Activated CD4-positive, alpha-beta T cell treated with anti-CD3 and anti-CD28 coated beads, Interleukin-2, amount 10 ng/mL, durations not matched to agents 24 days and 14 days (primary cell): ENCODE measurements at places on chromosomes 2 and 18. TPM values are rescaled to one million over a fixed set of nuclear protein-coding genes. Genes with fewer than 3 reads are reported as not detected.

The CAVIN2 gene
- not detected in 2 replicates for total RNA-seq

The SCYGR2 gene
- total RNA-seq, result not detected in 2 replicates

DNA sequence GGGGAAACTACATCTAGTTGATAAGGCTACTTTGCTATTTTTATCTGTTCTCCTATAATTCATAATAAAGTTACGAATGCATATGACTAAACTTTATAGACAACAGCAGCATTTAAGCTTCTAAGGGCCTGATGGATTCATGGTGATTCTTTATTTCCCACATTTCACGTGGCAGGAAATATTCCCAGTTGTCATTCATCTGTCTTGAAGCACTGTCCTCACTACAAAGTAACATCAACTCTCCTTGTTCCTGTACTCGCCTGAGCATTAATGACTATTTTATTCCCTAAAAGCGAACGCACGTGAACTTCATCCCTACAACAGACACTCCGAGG is 2.6 kb downstream of the SATB2 start:
- H3K36me3 ChIP-seq, result peaks cover 2% of the 10 kb centered on the region
- no peak overlapping the region for H3K4me3 ChIP-seq
- peaks cover 9% of the 10 kb centered on the region for H3K4me1 ChIP-seq
- no peak for DNase-seq
- H3K27ac ChIP-seq, result no peak overlapping the region

The FBLN7 gene
- 26.8 and 28.7 TPM in 2 replicates for total RNA-seq

GRCh38 chr2:28234807-28235206 is 157.9 kb upstream of the FOSL2 start:
- peaks cover 2% of the 10 kb centered on the region for H3K4me1 ChIP-seq
- no peak overlapping the region for H3K4me3 ChIP-seq
- peaks cover 17% of the 10 kb centered on the region for H3K36me3 ChIP-seq
- DNase-seq, result no peak

GRCh38 chr2:16475586-16475985 is 190.0 kb downstream of the CYRIA start:
- H3K4me1 ChIP-seq, result no peaks in the 10 kb centered on the region
- no peaks in the 10 kb centered on the region for H3K36me3 ChIP-seq
- no peak for DNase-seq
- H3K27me3 ChIP-seq, result peaks cover 10% of the 10 kb centered on the region
- H3K4me3 ChIP-seq, result no peak overlapping the region

GRCh38 chr2:112710956-112711750 is 9.7 kb upstream of the NT5DC4 start:
- peaks cover 53% of the 10 kb centered on the region for H3K4me1 ChIP-seq
- H3K36me3 ChIP-seq, result peaks cover 5% of the 10 kb centered on the region
- H3K4me3 ChIP-seq, result no peak overlapping the region
- no peak overlapping the region for H3K27ac ChIP-seq
- H3K27me3 ChIP-seq, result no peaks in the 10 kb centered on the region
- no peak for DNase-seq

DNA sequence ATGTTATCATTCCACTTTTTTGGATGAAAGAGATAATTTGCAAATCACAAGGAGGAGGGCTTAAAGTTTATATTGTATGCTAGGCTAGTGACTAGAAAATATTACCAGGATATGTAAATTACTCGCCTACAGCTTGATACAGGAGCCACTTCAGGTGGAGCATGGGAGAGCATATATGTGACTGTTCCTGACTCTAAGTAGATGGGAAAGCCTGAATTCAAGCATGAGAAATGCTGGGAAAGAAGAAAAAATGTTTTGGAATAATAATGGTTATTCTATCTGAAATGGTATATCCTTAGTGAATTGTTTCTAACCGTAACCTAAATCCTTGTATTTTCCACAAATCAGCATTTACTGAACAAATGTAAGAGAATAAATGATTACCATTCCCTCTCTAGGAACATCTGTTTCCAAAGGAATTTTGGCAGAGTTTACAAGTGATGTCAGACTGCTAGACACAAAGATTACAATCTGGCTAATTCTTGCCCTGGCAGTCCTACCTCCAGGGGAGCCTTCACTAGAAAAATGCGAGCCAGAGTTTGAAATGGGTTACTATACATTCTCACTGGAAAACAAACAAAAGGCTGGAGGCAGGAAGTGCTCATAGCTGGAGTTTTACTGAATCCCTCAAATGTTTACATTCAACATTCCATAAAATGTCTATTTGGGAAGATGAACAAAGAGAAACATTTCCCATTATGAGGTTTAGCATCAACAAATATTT is 129.4 kb upstream of the MAPRE2 start:
- no peak overlapping the region for H3K4me3 ChIP-seq
- no peaks in the 10 kb centered on the region for H3K27me3 ChIP-seq
- H3K4me1 ChIP-seq, result no peaks in the 10 kb centered on the region

The ACMSD gene
- total RNA-seq, result not detected in 2 replicates

The C2orf74 gene
- 5.7 and 8.7 TPM in 2 replicates for total RNA-seq

The CHRND gene
- total RNA-seq, result not detected in 2 replicates

- H3K27ac ChIP-seq, result peak overlapping the region; percentile 14
- no peaks in the 10 kb centered on the region for H3K27me3 ChIP-seq
- DNase-seq, result no peak
- no peak overlapping the region for H3K4me3 ChIP-seq
- peaks cover 14% of the 10 kb centered on the region for H3K4me1 ChIP-seq
- peaks cover 21% of the 10 kb centered on the region for H3K36me3 ChIP-seq
Observed at GRCh38 chr2:88733155-88733902, 41.9 kb downstream of the RPIA start.

DNA sequence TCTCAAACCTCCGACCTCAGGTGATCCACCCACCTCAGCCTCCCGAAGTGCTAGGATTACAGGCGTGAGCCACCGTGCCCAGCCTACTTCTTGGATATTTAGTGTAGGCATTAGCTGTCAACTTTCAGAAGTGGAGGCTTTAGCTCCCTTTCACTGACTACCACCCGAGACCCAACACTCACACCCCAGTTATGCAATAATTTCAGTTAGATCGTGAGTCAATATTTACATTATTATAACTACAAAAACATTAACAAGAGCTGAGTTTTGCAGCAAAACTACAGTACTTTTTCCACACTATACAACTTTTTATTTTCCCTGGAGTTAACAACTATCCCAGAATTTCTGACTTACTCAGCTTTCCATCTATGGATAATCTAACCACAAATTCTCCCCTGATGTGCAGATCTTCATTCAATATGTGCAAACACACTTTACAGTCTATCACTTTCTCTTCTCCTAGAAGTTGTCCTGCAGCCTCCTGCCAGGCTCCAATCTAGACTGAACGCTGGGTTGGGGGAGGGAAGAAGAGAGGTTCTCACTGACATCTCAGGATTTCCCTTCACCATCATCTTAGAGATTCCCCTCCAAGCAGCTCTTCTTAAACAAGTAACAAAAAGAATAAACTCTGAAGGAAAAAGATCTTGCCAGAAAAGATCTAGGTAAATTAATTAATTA is 10.1 kb downstream of the TBC1D8 start:
- DNase-seq, result no peak
- peaks cover 8% of the 10 kb centered on the region for H3K27me3 ChIP-seq
- H3K4me3 ChIP-seq, result no peak overlapping the region
- no peaks in the 10 kb centered on the region for H3K4me1 ChIP-seq
- no peaks in the 10 kb centered on the region for H3K36me3 ChIP-seq

DNA sequence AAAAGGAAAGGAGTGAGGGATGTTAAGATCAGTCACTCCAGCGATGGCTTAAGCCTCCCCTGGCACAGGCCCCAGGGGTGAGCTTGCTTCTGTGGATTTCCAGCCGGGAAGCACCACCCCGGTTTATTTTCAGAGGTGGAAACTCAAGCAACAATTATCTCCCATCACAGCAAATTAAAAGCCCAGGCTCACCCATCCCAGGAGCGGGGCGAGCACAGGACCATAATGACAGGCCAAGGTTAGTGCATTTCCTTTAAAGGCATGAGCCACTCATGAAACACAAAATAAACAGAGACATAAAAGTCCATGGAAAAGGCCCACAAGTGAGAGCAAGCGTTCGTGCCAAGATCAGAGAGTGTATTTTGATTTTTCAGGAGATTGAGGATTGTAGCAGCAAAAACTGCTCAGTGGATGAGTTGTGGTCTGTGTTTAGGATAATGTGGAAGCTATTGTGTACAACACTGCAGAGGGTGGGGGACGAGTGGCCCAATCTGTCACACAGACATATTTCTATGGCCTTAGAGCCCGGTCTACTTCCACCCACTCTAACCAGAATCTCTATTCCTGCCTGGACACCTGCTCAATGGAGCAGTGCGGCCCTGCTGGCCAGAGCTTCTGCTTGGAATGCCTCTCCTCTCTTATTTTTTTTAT is 111.4 kb upstream of the CDC42EP3 start:
- H3K27ac ChIP-seq, result no peak overlapping the region
- H3K27me3 ChIP-seq, result no peaks in the 10 kb centered on the region
- no peak for DNase-seq

- no peak for DNase-seq
- H3K4me3 ChIP-seq, result no peak overlapping the region
- peaks cover 2% of the 10 kb centered on the region for H3K27me3 ChIP-seq
- no peaks in the 10 kb centered on the region for H3K4me1 ChIP-seq
- H3K27ac ChIP-seq, result no peak overlapping the region
Observed at GRCh38 chr2:20113986-20114938, 62.8 kb upstream of the LAPTM4A start.

DNA sequence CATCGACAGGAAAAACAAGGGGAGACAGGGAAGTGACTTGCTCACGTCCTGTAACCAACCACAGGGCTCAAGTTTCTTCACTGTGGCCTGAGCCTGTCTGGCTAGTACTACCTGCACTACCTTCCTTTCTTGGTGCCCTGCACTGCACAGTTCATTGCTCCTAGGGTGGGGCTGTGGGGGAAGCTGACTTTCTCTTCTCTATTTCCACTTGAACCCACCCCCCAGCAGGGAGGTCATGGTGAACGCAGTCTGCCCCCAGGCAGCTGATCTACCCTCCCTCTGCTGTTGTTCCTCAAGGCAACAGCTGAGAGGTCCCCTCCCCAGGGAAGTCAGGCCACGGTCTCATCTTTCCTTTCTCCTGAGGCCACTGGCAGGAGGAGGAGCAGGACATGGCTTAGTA is 532.1 kb downstream of the SOX11 start:
- DNase-seq, result no peak
- no peaks in the 10 kb centered on the region for H3K36me3 ChIP-seq
- no peaks in the 10 kb centered on the region for H3K4me1 ChIP-seq
- no peak overlapping the region for H3K4me3 ChIP-seq
